NCI-H1436 (cell line): ENCODE measurements at places on chromosomes 11 and 22.

- no peak for DNase-seq
These were observed 44.2 kb downstream of the FBXO7 start for GRCh38 chr22:32518848-32519247.

DNA sequence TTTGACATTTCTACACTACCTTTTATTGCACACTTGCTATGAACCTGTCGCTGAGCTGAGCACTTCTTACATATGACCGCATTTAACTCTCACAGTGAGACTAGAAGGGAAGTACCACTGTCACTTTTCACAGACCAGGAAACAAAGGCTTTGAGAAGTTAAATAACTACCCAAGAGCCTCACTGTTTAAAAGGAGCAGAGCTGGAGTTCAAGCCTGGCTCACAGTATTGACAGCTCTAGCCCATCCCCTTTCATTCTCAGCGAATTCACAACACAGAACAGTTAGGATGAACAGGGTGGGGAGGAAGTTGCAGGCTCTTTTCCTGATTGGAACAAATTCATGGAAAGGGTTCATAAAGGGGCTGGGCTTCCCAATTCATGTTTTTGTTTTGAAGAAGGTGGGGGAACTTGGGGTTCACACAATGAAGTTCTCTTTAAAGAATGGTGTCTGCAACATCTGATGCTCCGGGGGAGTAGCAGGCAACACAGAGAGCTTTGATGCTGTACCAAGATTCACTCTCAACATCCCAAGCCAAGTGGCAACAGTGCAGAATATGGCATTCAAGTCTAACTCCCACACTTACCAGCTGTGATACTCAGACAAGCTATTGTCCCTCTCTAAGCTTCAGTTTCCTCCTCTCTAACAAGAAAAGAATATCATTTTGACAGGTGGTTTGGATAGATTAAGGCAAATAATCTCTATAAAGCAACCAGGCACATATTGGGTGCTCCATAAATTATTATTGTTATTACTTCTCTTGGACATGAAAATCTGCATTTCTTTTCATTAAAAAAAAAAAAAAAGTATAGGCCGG, 17.2 kb downstream of the SCGB1A1 start:
- no peak for DNase-seq

GRCh38 chr22:27250886-27251285, 550.7 kb downstream of the MN1 start:
- no peak for DNase-seq

GRCh38 chr11:74288911-74289310, 22.5 kb downstream of the P4HA3 start:
- no peak for DNase-seq

DNA sequence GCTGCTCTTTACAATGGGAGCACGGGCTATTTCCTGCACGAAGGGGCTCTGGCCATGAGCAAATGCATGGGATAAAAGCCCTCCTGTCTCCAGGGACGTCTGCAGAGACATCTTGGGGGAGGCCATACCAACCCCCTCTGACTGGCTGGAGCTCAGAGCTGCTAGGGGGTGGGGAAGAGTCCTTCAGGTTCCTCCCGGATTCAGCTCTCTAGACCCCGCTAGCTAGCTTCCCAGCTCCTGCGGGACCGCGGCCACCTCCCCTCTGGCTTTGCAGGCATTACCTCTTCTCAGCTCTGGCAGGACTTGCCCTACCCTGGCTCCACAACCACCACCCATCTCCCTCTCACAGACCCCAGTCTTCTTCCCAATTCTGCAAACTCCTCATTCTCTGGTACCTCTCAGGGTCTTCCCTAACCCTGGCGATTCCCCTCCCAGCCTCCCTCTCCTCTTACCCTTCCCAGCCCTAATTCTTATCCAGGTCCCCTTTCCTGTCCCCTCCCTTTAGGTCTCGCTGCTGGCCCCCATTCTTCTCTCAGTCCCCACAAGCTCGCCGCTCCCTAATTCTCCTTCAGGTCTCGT, 802 bp downstream of the SYT13 start:
- DNase-seq, result no peak
